Pancreas (tissue), 10 donors: ENCODE measurements at places on chromosomes 5 and 9.
A peak's percentile ranks its signal among the peaks of the same experiment; 100 is the strongest.

DNA sequence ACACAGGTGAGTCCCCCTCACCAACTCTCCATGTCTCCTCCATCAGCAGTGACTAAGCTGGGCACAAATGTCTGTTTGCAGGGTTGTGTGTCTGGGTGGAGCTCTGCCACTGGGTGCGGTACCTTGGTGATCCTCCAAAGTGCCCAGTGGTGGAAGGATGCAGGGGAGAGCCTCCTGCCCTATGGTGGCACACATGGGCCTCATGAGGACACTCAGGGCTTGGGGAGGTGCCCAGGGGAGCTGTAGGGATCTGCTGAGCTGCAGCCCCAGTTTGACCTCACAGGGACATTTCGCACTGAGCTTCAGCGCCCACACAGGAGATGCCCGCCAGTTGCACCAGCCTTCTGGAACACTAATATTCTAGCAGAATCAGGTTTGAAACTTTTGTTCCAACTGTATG, 29.5 kb downstream of the S1PR3 start:
- DNase-seq = no peak

- peak; percentile 46 for DNase-seq
These were observed 165.3 kb downstream of the BNC2 start for GRCh38 chr9:16705111-16705604.

DNA sequence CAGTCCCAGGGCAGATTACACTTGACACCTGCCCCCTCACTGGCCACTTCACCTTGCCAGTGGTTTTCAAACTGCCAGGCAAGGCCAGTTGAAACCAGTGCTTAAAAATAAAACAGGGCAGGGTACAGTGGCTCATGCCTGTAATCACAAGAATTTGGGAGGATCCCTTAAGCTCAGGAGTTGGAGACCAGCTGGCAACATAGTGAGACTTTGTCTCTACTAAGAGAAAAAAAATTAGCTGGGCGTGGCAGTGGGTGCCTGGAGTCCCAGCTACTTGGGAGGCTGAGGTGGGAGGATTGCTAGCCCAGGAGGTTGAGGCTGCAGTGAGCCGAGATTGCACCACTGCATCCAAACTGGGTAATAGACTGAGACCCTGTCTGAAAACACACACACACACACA, 58.1 kb downstream of the ROPN1L start:
- DNase-seq = no peak

- no peak for DNase-seq
These were observed 128.4 kb upstream of the TRPM3 start for GRCh38 chr9:71249729-71250317.

DNA sequence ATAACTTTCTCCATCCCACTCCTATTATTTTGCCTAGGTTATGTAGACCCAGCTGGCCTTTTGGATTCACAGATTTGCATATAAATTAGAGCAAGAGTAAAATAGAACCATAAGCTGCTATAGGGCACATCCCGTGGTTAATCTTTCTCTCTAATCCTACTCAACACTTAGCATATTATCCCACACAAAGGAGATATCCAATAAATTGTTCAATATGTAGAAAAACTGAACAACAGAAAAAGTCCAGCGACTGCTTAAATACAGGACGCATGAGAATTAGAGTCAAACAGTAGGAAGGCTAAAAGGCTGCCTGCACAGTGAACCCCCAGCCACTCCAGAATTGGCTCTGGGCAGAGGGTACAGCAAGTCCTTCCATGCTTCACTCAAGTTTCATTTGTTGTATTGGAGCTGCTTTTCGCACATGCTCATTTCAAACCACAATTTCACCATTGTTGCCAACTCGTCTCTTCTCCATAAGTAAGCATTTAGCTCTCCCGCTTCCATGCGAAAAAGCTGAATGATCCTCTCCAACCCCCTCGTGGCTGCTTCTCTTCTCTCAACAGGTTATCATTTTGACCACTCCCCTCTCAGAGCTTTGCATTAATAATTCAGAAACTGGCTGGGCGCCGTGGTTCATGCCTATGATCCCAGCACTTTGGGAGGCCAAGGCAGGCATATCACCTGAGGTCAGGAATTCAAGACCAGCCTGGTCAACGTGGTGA, 14.1 kb upstream of the IQGAP2 start:
- DNase-seq = no peak

DNA sequence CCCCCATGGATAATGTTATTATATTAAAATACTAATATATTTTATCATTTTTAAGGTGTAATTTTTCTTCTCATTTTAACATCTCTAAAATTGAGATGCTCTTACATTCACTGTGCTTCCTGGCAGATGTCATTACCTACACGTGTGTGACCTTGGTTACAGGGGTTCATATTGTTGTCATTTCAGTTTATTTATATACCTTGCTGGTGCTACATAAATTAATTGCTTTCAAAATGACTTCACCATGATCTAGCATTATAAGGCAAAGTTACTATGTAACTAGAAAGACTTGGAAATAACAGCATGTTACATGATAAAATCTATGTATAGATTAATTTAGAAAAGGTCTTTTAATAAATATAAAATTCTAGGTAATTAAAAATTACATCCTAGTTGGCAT, 60.9 kb downstream of the ARHGEF28 start:
- DNase-seq = no peak

GRCh38 chr5:38715696-38716095, 130.1 kb upstream of the OSMR start:
- no peak for DNase-seq

DNA sequence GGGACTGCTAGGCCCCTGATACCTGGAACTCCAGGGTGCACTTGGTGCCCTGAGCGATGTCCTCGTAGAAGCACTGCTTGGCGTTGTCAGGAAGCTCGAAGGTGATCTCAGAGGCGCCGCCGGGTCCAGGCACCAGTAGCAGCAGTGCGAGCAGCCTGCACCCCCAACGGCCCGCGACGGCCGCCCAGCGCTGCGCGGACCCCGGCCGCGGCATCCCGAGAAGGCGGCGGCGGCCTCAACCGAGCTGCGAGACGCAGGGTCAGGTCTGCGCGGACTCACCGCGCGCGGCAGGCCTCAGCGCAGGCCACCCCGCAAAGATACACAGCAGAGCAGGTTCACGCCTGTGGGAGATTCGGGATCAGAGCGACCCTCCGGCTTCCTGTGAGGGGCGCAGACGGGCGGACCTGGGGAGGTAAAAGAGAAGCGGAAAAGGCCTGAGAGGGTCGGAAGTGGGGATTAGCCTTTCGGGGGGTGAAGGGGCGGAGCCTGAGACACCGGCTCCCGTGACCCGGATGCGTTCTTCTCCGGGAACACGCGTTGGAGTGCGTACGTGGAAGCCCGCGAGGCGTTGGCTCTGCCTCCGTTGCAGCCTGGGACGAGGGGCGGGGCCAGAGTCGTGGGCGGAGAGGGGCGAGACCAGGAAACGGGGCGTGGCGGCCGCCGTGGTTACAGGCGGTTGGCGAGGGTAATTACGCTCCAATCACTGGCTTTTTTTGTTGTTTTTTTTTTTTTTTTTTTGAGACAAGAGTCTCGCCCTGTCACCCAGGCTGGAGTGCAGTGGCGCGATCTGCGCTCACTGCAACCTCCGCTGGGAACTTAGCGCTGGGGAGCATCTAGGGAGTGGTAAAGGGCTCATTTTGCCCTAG, at the start of gene TMED7:
Gene TMED7, minus strand, starts transcription at position 458 of the 866 bp plus-strand sequence. Its CDS starts 244 bp downstream, at position 214.
- DNase-seq = peak; percentile 99

DNA sequence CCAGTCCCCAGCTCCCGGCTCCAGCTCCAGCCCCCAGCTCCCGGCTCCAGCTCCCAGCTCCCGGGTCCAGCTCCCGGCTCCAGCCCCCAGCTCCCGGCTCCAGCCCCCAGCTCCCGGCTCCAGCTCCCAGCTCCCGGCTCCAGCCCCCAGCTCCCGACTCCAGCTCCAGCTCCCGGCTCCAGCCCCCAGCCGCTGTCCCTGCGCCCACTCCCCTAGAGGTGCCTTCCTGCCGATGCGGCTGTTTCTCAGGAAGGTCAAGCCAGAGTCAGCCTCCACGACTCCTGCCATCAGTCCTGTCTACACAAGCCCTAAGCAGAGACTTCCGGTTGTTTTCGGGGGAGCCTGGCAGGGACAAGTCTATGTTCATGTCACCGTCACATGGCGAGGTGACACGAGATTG, 74.8 kb downstream of the ZNF354C start:
- peak; percentile 48 for DNase-seq

GRCh38 chr9:22682961-22683699, 236.5 kb downstream of the DMRTA1 start:
- no peak for DNase-seq

DNA sequence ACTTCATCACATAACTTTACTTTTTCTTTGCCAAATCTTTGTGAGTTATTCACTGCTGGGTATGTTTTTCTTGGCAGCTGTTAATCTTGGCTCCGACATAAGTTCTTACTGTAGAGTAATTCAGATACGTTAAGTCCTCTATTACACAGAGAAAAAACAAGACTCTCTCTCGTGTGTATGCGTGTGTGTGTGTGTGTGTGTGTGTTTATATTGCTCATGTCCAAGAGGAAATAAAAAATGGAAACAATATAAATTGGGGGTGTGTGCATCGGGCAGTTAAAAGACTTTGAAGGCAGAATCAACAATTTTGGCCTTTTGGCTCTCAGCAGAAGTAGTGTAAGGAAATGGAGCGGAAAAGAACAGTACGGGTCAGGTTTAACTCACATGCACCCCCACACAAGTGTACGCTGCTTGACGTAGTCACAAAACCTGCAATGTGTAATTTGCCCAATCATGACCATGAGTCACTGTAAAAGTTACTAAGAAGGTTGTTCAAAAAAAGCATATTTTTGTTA, 67.2 kb upstream of the IFNE start:
- DNase-seq = peak; percentile 41

DNA sequence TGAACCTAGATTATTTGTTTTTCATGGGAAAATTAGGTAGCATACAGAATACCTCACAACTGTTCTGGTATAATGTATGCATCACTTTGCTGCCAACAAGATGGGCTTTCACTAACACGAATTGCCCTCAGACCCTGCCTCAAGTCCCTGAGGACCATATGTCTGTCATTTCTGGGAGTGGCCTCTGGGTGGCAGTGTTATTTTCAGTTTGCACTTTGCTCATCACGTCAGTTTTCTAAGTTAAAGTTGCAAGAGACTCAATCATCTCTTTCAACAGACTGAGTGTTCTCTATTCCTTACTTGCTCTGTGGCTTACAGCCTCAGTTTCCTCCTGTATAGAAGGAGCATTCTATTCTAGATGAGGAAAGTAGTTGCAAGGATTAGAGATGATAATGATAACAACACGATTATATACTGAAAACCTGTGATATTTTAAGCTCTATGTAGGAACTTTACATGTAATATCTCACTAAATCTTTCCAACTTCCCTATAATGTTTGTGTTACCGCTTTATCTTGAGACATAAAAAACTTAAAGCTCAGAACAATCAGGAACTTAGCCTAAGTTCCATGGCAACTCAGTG, 55.7 kb downstream of the TSSK1B start:
- DNase-seq = peak; percentile 21

DNA sequence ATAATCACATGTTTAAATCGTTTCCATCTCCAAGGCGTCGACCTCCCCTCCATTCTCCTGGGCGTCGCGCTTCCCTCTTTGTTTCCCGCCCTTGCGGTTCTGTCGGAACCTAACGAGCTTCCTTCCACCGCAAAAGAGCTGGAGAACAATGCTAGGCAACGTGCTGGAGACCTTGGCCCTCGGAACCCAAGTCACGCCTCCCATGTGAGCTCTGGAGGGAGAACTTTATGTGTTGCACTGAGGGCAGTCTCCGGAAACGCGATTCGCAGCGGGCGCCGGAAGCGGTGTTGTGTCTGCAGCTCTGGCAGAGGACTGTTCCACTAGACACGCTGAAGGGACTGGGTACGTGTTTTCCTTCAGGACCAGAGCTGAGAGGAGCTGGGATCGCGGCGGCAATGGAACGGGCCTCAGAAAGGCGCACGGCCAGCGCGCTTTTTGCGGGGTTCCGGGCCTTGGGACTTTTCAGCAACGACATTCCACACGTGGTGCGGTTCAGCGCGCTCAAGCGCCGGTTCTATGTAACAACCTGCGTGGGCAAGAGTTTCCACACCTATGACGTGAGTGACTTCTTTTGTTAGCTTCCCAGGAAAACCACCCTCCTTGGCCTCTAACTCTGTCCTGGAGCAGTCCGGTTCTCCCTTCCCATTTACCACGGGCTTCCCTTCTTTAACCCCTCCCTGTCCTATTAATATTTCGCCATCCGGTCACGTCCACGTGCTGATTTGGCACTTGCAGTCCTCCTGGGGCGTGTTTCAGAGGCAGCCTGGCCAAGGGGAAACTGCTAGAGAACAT, at the start of gene WDR36:
Gene WDR36, plus strand, starts transcription at position 287 of the 792 bp plus-strand sequence. Its CDS starts 109 bp downstream, at position 396.
- peak; percentile 92 for DNase-seq

DNA sequence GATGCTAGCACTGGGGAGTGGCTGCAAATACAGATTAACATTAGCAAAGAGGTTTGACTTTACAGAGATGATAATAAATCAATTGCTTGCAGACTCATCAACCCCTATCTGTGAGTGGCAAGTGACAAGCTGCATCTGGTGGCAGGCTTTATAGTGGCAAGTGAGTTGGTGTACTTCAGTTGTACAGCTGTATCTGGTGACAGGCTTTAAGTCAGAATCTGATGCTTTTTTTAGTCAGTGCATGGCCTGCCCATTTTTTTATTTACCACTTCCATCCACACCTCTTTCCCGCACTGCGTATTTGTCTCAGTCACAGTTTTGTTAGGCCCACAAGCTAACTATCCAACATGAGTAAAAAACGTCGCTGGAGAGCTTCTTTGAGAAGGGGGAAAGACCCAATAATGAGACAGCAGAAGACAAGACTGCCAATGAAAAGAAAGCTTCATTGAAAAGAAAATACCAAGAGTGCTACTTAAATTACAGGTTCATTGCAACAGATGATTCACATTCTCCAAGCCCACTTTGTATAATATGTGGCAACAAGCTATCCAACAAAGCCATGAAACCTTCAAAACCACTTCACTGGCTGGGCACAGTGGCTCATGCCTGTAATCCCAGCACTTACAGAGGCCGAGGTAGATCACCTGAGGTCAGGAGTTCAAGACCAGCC, 23.1 kb downstream of the ANP32B start:
- no peak for DNase-seq

- peak; percentile 44 for DNase-seq
These were observed 393.7 kb upstream of the PDE4D start for GRCh38 chr5:60287174-60287771.

GRCh38 chr5:173231381-173231766, 3.6 kb downstream of the NKX2-5 start:
- no peak for DNase-seq
